ENCODE measurements at places on chromosomes 2 and 18.

- no peak for DNase-seq
Observed at GRCh38 chr2:140701726-140702125, 1429.1 kb downstream of the LRP1B start.

GRCh38 chr2:195316486-195316885, 340.5 kb upstream of the SLC39A10 start:
- DNase-seq, result no peak

GRCh38 chr2:239598011-239598731, 197.4 kb upstream of the HDAC4 start:
- no peak for DNase-seq

DNA sequence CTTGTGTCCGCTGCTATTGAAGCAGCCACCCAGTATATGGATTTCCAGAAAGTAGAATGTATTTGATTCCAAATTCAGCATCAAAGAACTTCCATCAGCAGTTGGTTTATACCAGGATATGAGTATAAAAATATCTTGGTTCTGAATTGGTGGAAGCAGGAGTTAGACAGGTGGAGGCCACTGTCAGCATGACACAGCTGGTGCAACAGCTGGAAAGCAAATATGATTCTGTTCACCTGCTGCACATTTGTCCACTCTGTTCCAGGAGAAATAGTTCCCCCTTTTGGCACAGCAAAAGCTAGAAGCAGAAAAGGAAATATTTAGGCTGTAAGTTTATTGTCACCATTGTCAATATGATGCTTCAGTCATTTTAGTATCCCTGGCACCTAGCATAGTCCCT, 41.2 kb downstream of the KIAA2012 start:
- DNase-seq, result no peak

GRCh38 chr2:104388296-104388695, 465.6 kb upstream of the POU3F3 start:
- no peak for DNase-seq

GRCh38 chr2:177759443-177759842, 313.1 kb downstream of the PDE11A start:
- no peak for DNase-seq

DNA sequence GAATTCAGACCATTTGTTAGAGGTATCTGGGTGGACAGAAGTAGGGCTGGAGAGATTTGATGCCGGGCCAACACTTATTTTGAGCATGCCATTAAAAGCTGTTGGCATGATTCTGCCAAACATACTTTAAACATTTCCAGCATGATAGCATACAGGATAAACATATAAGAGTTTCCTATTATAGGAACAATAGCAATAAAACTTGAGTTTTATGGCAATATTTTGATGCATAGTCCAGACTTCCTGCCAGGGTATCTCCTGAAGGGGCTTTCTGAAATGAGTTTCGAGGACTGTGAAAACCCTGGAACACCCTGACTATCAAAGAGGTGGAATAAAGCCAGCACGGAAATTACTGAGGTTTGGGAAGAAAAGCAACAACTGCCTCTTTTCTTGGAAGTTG, 1398.0 kb upstream of the NXPH2 start:
- DNase-seq, result no peak

- no peak for DNase-seq
Observed at GRCh38 chr18:24543795-24544498, 83.5 kb downstream of the HRH4 start.

DNA sequence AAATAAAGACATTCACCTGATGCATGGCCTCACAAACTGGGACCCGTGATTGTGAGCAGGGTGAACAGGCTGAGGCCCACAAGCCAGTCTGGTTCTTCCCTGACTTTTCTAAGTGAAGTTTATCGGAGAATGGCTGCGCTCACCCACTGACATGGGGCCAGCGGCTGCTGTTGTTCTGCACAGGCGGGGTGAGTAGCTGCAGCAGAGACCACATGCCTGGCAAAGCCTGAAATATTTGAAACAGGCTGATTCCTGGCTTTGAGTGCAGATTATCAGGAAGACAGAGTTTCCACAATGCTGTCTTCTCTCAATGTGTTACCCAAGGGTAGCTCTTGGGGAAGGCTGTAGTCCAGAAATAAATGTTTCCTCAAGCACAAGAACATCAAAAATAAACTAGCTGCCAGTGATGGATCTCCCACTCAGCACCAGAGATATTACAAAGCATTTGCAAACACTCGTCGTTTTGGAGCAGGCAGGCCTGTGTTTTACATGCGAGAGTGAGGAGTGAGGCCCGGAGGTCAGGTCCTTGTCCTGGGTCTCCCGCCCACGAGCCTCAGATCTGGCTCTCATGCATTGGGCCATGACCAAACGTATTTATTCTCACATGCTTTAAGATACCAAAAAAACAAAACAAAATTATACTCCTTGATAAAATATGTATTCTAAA, 647.1 kb downstream of the GALR1 start:
- no peak for DNase-seq

DNA sequence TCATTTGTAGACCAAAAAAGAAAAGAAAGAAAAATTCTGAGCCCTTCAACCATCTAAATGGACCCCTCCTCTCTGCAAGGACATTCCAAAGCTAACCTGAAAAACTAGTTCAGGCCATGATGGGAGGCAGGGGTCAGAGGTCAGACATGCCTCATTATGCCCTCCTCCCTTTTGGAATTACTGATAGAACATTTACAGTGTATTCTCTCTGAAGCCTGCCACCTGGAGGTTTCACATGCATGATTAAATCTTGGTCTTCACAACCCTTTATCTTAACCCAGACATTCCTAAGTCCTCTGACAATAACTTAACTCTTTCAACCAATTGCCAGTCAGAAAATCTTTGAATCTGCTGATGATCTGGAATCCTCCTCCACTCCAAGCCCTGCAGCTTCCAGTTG, 86.0 kb downstream of the SPP2 start:
- DNase-seq, result no peak

GRCh38 chr18:58348517-58348916, 280.4 kb downstream of the ALPK2 start:
- DNase-seq, result no peak

DNA sequence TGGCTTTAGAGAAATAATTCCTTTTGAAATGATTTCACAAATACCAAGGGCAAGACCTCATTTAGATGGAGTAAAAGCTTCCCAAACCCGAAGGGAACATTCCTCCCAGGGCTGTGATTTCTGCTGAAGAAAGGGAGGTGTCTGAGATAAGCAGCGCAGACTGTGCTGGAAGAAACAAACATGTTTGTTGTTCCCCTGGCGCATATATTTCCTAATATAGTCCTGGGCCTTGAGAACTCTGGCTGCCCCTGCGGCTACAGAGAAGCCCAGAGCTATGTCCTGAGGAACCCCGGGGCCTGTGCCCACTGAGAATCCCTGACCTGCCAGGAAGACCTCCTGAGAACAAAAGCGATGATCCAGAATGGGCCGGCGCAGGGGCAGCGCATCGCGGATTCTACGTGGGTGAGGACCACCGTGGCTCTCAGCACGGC, 372.6 kb upstream of the NT5C1B start:
- DNase-seq, result no peak

GRCh38 chr2:209960676-209961630, 41.5 kb upstream of the RPE start:
- DNase-seq, result no peak

DNA sequence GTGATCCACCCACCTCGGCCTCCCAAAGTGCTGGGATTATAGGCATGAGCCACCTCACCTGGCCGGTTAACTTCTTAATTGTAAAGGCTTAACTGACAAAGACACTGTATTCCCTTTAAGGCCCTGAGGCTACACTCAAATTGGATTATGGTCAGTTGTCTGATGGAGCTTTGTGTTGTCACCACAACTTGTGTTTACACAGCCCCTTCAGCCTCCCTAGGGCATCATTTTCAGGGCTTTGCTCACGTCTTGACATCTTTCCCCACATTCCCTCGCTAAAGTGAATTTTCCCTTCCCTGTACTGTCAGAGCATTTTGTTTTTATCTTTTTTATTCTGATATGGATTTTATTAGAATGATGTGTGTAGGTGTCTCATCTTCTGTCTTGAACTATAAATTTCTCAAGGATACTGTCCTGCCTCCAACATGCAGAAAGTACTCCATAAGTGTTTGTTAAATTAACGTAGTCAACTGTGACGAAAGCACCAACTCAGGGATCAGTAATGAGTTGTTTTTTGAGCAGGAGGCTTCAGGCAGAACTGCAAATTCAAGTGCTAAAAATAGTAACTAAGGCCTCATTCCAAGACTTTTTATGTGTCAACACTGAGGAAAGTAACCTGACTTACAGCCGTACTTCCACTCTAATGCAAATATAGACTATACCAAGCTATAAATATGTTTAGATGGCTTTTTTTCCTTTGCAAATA, 77.1 kb upstream of the NARS1 start:
- no peak for DNase-seq

GRCh38 chr2:170052151-170052550, 125.8 kb upstream of the MYO3B start:
- no peak for DNase-seq

DNA sequence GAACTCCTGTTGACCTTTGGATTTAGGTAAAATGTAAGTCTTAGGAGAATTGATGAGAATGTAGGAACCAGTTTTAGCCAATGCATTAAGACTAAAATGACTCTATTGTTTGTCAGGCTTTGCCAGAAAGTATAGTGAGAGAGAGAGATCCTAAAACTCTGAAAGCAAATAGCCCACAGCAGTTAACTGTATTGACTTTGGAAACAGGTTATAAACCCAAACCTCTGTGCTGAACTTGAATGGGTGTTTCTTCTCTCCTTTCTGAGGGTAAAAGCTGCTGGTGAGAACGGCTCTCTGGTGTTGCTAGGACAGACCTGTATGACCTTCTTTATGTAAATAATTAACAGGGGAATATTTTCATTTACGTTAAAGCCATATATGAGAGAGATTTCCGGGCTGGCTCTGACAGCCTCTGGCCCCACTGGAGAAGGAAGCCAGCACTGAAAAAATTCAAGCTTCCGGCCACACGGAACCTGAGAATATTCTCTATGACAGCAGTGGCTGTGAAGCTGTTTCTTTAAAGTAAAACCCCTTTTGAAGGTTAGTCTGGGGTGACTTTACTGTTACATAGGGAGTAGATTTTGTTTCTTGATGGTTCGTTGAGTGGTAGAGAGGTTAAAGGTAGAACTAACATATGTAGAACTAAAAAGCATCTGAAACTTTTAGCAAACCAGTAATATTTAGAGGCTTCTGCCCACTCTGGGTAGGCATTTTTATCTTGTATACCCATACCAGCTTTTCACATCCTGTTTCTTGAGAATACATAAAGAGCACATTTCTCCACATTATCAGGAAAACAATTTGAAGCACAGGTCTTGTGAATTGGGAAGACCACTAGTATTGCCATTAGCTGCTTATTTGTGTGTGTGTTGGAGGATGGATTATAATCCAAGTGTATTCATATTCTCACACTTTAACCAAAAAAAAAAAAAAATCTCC, 123.8 kb downstream of the SPTBN1 start:
- no peak for DNase-seq

- no peak for DNase-seq
Observed at GRCh38 chr2:190932514-190932913, 51.9 kb downstream of the GLS start.

DNA sequence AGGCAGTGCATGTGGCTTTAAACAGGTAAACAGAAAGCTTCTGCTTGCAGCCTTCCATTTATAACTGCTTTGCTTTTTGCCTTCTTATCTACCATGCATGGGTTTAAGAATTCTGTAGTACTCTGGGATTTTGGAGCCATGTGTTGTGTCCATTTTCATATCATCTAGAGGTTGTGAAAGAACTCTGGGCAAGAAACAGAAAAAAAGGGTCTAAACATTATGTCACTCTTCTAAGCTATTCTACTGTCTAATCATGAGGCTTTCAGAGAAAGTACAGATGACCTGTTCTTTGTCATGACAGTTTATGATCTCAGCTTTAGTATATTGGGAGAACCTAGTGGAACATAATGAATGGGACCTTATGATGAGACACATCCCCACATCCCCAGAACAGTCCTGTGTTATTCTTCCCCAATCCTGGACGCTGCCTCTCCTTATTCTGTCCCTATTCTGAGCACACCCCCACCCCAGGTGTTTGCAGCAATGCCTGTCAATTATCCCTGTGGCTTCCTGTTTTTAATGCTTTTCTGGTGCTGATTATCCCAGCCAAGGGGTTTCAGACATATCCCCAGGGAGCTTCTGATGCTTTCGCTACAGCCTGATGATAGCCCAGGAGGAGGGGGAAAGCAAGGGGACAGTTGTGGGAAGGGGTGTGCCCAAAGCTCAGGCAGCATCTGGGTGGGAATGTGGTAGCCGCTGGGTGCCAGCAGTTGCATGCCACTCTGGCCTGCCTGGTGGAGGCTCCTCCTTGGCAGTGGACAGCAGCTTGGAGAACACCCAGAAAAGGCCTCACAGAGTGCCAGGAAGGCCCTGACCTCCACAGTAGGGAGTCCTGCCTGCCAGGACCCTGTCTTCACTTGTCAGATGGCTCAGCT, 169.5 kb upstream of the MAP3K20 start:
- DNase-seq, result no peak

DNA sequence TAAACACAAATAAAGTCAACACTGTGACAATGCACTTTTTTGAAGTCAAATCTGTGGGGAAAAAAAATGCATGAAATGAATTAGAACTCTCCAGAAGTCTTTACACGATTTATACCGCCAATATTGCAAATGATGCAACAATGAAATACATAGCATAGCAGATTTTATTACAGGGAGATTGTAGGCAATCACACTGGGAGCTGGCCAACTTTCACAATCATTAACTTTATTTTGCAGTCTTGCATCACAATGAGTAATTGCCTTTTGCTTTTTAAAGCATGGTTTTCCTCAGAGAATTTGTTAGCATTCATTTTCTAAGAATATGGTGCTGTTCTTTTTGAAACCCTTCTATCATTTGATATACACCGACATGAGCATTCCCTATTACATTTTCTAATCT, 366.4 kb upstream of the FSIP2 start:
- no peak for DNase-seq

DNA sequence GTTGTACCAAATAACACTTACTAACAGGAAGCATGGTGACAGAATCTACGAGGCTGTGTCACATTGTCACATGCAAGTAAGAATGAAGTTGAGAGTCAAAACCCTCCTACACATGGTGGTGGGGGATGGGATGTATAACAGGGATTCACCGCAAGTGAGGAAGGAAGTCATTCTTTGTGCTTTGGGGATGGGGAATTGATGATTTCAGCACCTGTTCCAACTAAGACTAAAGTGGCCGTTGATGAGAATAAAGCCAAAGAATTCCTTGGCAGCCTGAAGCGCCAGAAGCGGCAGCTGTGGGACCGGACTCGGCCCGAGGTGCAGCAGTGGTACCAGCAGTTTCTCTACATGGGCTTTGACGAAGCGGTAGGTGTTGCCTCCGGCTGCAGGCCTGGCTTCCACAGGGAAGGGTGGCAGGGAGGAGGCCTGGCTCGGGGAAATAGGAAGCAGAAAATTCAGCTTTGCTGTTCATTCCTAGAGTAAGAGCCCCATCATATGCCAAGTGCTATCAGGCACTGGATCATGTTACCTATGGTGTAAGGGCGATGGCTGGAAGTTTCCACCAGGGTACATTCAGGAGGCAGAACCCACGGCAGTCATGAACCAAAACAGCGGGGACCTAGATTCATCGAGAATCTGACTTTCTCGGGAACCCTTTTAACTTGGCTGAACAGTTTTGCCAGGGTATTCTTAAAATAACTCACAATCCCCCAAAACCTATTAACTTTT, 120.3 kb downstream of the UXS1 start:
- no peak for DNase-seq

- DNase-seq, result no peak
Observed at GRCh38 chr2:88919087-88919738, 227.7 kb downstream of the RPIA start.

GRCh38 chr2:234816491-234816890, 135.3 kb upstream of the SH3BP4 start:
- no peak for DNase-seq
